ENCODE measurements at places on chromosomes 7 and 10.

DNA sequence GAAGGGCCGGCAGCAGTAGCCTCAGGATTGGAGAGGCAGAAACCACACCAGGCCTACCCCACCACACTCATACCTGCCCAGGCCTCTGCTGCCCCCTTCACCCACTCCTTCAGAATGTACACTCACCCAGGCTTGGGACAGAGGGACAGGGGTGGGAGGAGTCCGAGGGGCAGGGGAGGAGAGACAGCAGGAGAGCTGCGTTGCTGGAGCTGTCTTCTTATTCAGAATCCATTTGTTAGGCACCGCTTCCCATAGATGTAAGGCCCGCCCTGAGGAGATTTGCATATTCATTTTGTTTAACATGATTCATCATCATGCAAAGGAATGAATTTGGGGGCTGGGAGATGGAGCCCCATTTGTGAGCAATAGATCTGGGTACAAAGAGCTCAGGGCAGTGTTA lies 156.7 kb downstream of the CDH23 start:
- peak; percentile 65 for ATAC-seq

DNA sequence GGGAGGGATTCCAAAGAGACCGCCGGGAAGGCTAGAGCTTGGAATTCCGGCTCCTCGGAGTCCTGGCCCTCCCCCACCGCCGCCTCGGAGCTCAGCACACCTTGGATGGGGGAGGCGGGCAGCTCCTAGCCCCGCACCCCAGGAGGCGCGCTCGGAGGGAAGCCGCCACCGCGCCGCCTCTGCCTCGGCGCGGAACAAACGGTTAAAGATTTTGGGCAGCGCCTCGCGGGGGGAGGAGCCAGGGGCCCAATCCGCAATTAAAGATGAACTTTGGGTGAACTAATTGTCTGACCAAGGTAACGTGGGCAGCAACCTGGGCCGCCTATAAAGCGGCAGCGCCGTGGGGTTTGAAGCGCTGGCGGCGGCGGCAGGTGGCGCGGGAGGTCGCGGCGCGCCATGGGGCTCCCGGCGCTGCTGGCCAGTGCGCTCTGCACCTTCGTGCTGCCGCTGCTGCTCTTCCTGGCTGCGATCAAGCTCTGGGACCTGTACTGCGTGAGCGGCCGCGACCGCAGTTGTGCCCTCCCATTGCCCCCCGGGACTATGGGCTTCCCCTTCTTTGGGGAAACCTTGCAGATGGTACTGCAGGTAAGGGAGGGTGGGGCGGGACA lies at the start of gene CYP26A1:
CYP26A1 (plus strand) TSS at position 355 of the 608 bp plus-strand sequence; CDS start at position 397, 42 bp downstream.
- ATAC-seq, result peak; percentile 6

DNA sequence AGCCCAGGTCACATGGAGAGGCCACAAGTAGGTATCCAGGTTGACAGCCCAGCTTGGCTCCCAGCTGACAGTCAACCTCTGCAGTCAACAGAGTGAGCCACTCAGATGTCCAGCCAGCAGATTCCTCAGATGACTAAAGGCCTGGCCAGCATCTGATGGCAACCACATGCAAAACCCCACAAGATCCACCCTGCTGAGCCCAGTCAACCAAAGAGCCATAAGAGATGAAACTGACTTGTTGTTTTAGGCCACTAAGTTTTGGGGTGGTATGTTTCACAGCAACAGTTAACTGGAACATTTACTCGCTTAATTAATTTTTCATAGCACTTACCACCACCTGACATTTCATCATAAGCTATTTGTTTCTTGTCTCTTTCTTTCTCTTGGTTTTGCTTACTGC lies 107.3 kb upstream of the KDM7A start:
- ATAC-seq, result no peak

GRCh38 chr7:50147951-50148808 lies 55.1 kb upstream of the ZPBP start:
- no peak for ATAC-seq

DNA sequence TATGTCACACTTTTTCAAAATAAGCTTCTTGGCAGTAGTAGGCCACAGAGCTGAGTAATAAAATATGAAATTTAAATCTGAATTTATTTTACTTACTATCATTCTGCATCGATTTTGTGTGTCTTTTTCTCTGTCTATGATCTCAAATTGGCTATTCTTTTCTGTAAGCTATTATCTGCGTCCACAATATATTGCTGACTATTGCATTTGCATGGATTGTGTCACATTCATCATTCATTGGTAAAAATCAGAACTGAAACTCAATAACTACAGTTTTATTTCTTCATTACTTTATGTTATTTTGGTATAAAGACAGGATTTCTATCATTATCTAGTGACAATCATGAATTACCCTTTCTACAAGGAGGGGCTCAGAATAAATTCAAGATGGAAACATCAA lies 154.8 kb upstream of the AGR3 start:
- ATAC-seq, result no peak

GRCh38 chr10:129853562-129853903 lies 110.5 kb downstream of the EBF3 start:
- no peak for ATAC-seq

- ATAC-seq, result no peak
Measured at GRCh38 chr7:29329686-29330085, 135.1 kb downstream of the CHN2 start.

DNA sequence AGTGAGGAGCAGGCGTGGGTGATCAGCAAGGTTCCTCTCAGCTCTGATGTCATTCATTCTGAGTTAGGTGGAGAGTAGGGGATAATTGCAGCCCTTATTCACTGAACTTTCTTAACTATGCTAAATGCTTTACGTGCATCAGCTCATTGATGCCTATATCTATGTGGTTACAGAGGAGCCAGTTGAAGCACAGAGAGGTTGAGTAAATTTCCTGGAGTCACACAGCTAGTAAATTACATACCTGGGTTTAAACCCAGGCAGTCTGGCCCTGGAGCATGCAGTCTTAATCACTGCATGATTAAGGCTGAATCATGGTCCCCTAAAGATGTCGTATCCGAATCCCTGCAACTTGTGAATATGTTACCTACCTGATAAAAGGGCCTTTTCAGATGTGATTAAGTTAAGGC lies 99.6 kb downstream of the GRK5 start:
- ATAC-seq, result no peak

DNA sequence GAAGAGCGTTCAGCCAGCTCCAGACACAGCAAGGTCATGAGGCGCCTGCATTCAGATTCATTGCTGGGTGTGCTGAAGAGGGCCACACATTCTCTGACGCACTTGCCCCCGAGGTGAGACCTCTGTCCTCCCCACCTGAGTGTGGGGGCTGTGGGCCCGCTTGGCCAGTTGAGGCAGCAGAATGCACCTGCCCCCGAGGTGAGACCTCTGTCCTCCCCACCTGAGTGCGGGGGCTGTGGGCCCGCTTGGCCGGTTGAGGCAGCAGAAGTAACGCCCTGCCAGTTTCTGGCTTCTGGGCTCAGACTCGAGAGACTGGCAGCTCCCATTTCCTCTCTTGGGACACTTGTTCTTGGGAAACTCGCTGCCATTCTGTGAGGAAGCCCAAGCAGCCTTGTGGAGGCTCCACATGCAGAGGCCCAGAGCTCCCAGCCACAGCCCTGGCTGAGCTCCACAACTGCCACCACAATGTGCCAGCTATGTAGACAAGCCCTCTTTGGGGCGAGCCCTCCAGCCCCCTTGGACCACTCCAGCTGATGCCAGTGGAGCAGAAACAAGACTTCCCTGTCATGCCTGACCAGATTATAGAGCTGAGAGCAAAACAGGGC lies 434.0 kb downstream of the DNAJB6 start:
- ATAC-seq, result no peak

GRCh38 chr7:80335511-80336231 lies 176.2 kb downstream of the GNAT3 start:
- ATAC-seq, result peak; percentile 47

GRCh38 chr7:81155654-81156373 lies 237.0 kb upstream of the SEMA3C start:
- ATAC-seq, result peak; percentile 62

DNA sequence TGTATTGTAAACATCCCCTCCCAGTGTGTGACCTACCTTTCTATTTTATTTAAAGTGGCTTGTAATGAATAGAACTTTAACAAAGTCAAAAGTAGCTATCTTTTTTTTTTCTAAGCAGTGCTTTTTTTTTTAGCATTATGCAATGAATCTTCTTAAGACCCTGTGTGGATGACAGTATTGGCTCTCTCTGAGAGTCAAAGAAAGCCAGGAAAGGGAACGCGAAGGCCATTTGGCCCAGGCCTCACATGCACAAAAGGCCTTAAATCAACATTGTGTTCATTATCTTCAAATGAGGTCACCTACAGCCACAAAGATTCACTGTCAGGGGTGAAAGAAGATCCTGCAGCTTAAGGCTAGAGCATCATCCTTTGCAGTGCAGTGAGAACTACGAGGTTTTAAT lies 721.5 kb downstream of the GRID1 start:
- peak; percentile 83 for ATAC-seq

DNA sequence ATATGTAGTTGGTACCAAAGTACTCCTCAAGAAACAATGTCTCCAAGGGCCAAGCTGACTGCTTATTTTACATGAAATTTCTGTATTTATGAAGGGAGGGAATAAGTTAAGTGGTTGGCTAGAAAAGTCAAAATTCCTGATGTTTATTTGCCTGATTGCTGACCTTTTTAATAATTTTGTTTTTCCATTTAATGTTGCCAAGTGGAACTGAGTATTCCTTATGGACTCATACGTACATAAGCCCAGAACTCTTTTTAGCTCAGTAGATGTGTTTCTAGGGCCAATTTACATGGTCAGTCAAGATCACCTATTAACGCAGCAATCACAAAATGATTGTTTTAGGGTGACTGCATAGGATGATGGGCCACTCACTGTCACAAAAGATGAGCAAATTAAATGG lies 78.3 kb upstream of the FZD8 start:
- no peak for ATAC-seq

- no peak for ATAC-seq
Measured at GRCh38 chr10:63760708-63761047, 239.5 kb downstream of the REEP3 start.

DNA sequence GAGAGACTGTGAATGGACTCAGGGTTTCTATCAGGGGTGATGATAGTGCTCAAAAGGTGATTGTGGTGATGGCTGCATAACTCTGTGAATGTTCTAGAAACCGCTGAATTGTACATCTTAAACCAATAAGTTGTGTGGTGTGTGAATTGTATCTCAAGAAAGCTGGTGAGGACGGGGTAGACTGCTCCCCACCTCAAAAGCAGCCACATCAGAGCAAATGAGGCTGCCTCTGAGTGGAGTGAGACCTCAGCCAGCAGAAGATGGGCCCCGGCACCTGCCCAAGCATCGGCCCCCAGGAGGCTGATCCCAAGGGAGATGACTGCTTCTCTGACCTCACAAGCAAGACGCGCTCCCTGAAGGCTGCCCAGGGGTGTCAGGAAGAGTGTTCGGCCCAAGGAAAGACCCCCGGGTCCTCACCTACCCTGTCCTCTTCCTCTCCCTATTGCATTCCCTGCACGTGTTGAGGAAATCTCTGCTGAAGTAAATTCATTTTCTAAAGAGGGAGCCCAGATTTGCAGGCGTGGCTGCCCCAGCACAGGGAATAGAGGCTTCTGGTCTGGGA lies 279.3 kb upstream of the SHH start:
- no peak for ATAC-seq

DNA sequence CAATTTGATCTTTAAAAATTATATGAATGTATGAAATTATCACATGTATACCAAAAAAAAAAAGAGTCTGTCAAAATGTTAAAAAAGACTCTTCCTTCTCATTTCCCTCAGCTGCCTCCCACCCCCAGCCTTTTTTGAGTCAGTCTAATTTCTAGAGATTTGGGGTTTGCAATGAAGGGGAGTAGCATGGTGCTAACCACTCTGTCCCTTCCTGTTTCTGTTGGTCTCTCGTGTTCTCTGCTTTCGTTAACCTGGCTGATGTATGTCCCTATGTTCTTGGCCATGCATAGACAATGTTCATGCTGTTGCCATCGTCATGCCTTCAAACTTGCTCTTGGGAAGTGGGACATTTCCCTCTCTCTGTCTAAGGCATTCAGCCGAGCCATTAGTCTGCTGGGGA lies 474.1 kb downstream of the LRMDA start:
- no peak for ATAC-seq

- ATAC-seq, result no peak
Measured at GRCh38 chr10:17626656-17627055, 9.5 kb upstream of the HACD1 start.

DNA sequence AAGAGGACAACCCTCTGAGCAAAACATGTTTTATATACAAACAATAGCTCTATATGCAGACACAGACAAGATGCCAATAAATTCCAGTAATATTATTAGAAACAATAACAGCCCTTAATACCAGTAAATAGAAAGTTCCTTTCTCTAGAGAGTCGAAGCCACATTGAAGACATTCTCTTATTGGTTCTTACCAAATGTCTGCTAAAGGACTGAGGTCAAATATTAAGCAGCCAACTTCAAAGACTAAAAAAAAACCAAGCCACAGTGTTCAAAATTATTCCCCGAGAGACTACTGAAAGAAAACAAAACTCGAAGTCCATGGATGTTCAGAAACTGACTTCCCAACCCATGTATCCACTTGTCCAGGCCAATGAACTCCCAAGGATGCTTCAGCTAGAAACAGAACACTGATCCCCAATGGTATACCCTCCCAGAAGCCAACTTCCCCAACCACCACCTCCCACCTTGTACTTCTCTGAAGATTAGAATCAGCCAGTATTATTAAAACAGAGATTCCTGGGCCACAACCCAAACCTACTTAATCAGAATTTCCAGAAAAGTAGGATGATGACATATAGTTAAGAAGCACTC lies 51.9 kb downstream of the FAM13C start:
- no peak for ATAC-seq

- ATAC-seq, result no peak
Measured at GRCh38 chr7:22083704-22084240, 138.1 kb upstream of the CDCA7L start.

DNA sequence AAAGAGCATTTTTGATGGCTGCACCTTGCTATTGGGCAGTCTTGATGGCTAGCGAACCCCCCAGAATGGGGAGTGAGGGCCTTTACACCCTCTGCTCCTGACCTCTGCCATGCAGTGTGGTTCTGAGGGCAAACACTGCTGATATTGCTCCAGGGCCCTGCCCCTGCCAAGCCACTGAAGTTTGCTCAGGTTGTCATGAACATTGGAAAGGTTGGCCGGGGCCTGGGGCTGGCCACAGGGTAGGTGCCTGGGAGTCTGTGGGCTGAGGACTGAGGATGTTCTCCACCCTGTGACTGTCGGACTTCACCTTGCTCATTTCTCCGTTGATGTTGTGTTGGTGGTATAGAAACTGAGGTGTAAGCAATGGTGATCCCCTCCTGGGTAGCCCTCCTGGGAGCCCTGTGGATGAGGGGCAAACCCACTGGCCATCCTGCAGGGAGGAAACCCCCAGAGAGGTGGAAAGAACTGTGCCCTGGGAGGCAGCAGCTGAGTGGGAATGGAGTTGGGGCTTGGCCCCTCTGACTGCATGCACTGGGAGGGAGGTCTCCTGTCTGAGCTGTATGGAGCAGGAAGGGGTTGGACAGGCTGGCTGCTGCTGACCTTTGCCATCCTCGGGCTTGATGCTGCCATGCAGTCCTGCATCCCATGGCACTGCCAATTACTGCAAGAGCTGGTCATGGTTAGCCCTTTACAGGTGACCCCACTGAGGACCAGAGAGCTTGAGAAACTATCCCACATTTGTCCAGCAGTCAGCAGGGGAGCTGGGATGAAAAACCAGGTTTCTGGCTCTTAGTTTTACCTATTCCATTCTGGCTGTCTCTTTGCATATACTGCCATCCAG lies 77.1 kb downstream of the SH2D4B start:
- ATAC-seq, result no peak

- ATAC-seq, result no peak
Measured at GRCh38 chr10:67934336-67934735, 49.9 kb downstream of the SIRT1 start.

- no peak for ATAC-seq
Measured at GRCh38 chr7:3215624-3216585, 85.1 kb upstream of the SDK1 start.

All from motor neuron (in vitro differentiated cells).